ENCODE measurements at places on chromosomes 11 and 22. TPM values are rescaled to one million over a fixed set of nuclear protein-coding genes. Genes with fewer than 3 reads are reported as not detected.
A peak's percentile ranks its signal among the peaks of the same experiment; 100 is the strongest.

Gene YPEL4
- 16.9 TPM for total RNA-seq

- no peaks in the 10 kb centered on the region for H3K27me3 ChIP-seq
- DNase-seq: no peak
- H3K36me3 ChIP-seq: no peaks in the 10 kb centered on the region
Measured at GRCh38 chr11:111205632-111206385, 39.7 kb upstream of the POU2AF2 start.

Gene TRIM49
- 1.1 TPM for total RNA-seq

DNA sequence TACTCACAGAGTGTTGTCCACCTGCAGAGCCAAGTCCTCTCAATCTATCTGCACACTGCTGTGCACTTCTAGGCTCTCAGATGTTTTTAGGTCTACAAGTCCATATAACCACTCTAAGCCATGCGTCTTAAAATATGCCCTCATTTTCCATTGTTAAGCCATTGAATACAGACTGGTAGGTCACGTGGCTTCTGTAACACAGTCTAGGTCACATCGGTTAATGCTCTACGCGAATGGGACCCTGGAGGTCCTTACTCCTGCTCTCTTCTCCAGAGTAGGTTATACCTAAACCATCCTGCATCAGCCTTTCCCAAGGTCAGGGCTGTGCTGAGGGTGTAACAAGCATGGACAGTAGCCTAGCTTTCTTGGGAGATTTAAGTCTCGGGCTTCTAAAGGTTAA, 819 bp downstream of the JAML start:
- H3K4me3 ChIP-seq: no peak overlapping the region
- H3K27ac ChIP-seq: no peak overlapping the region
- no peaks in the 10 kb centered on the region for H3K36me3 ChIP-seq
- peaks cover 1% of the 10 kb centered on the region for H3K27me3 ChIP-seq

GRCh38 chr22:33426451-33426850, 368.3 kb upstream of the SYN3 start:
- H3K27me3 ChIP-seq: peaks cover 7% of the 10 kb centered on the region
- no peak overlapping the region for H3K4me3 ChIP-seq
- H3K36me3 ChIP-seq: peaks cover 4% of the 10 kb centered on the region

GRCh38 chr11:117678658-117679406, 118.2 kb downstream of the DSCAML1 start:
- H3K36me3 ChIP-seq: no peaks in the 10 kb centered on the region
- H3K27ac ChIP-seq: peak overlapping the region; percentile 40
- peaks cover 17% of the 10 kb centered on the region for H3K27me3 ChIP-seq
- H3K4me3 ChIP-seq: peak overlapping the region; percentile 5
- peaks cover 41% of the 10 kb centered on the region for H3K4me1 ChIP-seq
- DNase-seq: peak; percentile 79

DNA sequence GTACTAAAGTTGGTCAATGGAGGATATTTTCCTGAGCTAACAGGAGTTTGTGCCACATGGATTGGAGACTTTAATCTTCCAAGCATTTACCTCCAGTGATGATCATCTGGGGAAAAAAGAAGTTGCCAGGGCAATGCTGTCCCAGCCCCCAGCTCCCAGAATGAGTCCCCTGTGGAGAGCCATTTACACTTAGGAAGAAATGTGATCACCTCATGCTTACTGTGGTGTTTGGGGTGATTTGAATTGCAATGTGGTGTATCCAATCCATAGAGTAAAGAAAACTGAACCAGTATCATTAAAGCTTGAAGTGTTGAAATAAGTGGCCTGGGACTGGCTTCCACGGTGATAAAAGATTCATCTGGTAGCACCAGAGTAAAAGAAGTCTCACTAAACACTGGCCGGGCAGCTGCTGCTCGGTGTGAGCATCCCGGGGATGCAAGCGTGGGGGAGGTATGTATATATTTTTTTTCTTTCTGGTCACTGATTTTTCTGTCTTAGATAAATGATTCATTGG, 117.2 kb upstream of the NTM start:
- peak overlapping the region; percentile 84 for H3K4me3 ChIP-seq
- no peaks in the 10 kb centered on the region for H3K36me3 ChIP-seq
- H3K4me1 ChIP-seq: peaks cover 30% of the 10 kb centered on the region
- DNase-seq: no peak
- peaks cover 4% of the 10 kb centered on the region for H3K27me3 ChIP-seq
- peak overlapping the region; percentile 84 for H3K27ac ChIP-seq

Gene E2F8
- 0.34 TPM for total RNA-seq

Measured in glutamatergic neuron (in vitro differentiated cells).